ENCODE measurements at places on chromosomes 1 and 21. TPM values are rescaled to one million over a fixed set of nuclear protein-coding genes. Genes with fewer than 3 reads are reported as not detected.

DNA sequence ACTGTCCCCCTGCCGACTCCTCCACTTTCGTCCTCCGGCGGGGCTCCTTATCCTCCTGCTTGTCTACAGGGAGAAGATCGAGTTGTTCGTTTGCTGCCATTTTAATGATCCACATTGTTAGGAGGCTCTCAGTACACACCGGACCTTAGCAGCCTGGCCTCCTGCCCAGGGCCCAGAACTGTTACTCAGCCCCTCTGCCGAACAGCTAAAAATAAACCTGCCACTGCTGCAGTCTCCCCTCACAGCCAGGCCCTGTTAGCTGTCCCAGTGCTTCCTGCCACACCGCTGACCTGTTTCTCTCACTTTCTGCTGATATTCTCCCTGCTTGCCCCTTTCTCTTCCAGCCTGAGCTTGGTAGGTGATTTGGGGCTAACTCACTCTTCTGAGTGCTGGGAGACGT is 8.3 kb downstream of the MAPKAPK2 start:
- peak; percentile 78 for DNase-seq

GRCh38 chr1:209659909-209660308 is 7.7 kb upstream of the LAMB3 start:
- DNase-seq, result no peak

GRCh38 chr1:230839173-230839572 is 29.1 kb downstream of the C1orf198 start:
- DNase-seq, result no peak

DNA sequence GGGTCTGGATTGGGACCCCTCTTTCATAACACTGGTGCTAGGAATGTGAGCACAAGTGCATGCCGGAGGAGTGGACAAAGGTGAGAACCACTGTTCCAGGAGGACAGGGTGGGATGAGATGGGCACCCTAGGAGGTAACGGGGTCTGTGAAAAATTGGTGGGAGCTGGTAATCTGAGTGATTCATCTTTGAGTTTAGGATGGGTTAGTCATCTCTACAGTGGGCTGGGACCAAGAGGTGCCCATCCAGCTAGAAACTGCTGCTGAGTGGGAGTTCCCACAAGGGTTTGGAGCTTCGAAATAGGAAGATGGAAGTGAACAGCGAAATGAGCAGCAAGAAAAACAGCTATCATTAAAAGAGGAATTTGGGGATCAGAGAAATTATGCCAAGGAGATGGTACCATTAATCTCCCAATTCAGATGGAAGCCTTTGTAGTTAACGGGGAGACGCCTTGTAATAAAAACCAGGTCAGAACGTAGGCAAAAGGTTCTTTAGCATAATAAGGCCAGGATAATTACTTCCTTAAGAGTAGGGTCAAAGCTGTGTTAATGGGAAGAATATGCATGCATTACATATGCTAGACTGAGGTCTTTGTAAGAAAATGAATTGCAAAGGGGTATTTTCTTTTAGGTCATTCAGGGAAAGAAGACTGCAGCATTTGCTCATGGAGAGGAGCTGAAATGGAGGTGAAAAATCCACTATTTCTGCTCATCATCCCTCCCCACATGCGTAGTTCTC is 55.5 kb downstream of the OLFML3 start:
- no peak for DNase-seq

GRCh38 chr1:60034999-60035398 is 38.6 kb downstream of the C1orf87 start:
- DNase-seq, result no peak

GRCh38 chr1:205470131-205470530 is 14.3 kb upstream of the BLACAT1 start:
- DNase-seq, result no peak

DNA sequence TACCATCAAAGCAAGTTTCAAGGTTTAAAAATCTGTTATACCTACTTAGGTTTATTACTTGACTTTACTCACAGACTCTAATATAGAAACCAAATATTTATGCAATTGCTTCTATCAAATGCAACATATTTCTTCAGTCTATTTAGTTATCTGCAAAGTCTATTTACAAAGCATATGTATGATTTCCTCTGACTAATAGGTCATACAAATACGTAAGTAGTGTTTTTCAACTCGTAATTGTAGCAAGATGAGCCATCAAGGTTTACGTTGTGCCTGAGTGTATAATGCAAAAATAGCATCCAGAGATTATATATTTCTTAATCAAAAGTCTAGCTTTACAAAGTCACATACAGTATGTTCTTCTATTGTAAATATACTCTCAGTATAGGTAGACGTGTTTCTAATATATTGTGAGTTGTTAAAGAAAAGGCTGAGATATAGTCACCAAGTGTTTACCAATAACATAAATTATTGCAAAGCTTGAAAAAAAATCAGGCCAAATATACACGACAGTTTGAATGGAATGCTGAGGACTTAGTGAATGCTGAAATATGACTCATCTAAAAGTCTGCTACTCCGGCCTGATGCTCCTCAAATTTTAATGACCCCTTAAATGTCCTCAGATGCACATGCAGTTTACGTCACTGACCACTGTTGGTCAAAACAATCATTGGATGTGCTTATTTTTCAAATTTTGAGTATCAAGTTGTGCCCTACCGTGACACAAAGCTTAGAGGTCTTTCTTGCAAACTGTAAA is 48.4 kb downstream of the ADAMTS5 start:
- peak; percentile 89 for DNase-seq

- DNase-seq, result no peak
Observed at GRCh38 chr1:52867087-52867863, 24.7 kb downstream of the ZYG11A start.

GRCh38 chr1:159315381-159315780 is 13.2 kb downstream of the FCER1A start:
- DNase-seq, result no peak

DNA sequence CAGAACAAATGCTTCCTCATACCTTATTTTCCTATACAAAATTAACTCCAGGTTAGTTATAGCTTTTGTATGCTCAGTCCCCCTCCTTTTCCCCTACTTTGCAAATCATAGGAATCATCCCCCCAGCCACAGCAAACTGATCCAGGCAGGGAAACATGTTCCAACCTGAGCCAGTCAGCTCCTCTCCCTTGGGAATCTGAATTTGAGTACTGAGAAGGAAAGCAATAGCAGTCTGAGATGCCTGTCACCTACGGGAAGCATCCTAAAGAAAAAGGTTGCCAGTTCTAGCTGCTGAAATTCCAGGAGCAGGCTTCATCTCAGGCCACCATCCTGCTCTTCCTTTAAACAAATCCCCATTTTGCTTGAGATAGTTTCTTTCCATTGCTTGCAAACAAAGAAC is 6.9 kb downstream of the ADSS2 start:
- DNase-seq, result peak; percentile 36

- no peak for DNase-seq
Observed at GRCh38 chr1:209786146-209786545, 1.8 kb upstream of the C1orf74 start.

GRCh38 chr1:246931549-246932365 is at the start of gene AHCTF1:
Gene AHCTF1, minus strand, starts transcription at chr1:246931948. Its CDS starts 13,578 bp downstream, at chr1:246918370.
- peak; percentile 98 for DNase-seq

DNA sequence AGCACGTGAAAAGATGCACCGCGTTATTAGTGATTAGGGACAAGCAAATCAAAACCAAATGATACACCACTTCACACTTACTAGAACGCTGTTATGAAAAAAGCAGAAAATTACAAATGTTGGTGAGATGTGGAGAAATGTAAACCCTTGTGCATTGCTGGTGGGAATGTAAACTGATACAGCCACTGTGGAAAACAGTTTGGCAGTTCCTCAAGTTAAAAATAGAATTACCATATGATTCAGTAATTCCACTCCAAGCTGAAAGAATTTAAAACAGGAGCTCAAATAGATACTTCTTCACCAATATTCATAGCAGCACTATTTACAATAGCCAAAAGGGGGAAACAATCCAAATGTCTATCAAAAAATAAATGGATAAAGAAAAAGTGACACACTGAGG is 10.3 kb upstream of the EVI5 start:
- DNase-seq, result peak; percentile 51

GRCh38 chr1:50894340-50894739 is 65.7 kb downstream of the FAF1 start:
- peak; percentile 28 for DNase-seq

Gene OR14K1
- not detected for total RNA-seq

Gene SPRR1B
- not detected for total RNA-seq

Gene HIVEP3
- total RNA-seq, result 1.5 TPM

Gene GPR37L1
- not detected for total RNA-seq

Gene MAP3K21
- under 0.01 TPM for total RNA-seq

All from LHCN-M2 (cell line).